CD8-positive, alpha-beta memory T cell (primary cell): ENCODE measurements at places on chromosomes 7 and 10. TPM values are rescaled to one million over a fixed set of nuclear protein-coding genes. Genes with fewer than 3 reads are reported as not detected.

SPDYE8 gene
- total RNA-seq = not detected

SAMD9 gene
- total RNA-seq = 9.3 TPM

STOX1 gene
- total RNA-seq = 0.29 TPM

OPN4 gene
- not detected for total RNA-seq

CCL24 gene
- not detected for total RNA-seq

HYAL4 gene
- total RNA-seq = not detected

TAS2R5 gene
- total RNA-seq = 1.3 TPM
